ENCODE measurements at places on chromosomes 13 and 19. TPM values are rescaled to one million over a fixed set of nuclear protein-coding genes. Genes with fewer than 3 reads are reported as not detected.

The ETHE1 gene
- polyA plus RNA-seq, result 15.3 TPM

The JSRP1 gene
- polyA plus RNA-seq, result 58.3 TPM

The LGALS4 gene
- 10.9 TPM for polyA plus RNA-seq

DNA sequence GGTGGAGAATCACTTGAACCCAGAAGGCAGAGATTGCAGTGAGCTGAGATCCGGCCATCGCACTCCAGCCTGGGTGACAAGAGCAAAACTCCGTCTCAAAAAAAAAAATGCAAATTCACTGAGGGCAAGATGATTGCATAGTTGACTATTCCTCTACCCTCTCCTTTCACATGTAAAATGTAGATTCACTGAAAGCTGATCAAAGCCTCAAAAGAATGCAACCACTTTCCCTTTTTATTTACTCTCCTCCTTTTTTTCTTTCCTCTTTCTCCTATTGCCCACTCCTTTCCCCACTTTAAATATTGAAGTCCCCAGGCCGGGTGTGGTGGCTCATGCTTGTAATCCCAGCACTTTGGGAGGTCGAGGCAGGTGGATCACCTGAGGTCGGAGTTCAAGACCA lies 6.3 kb downstream of the TEX101 start:
- no peak for DNase-seq

DNA sequence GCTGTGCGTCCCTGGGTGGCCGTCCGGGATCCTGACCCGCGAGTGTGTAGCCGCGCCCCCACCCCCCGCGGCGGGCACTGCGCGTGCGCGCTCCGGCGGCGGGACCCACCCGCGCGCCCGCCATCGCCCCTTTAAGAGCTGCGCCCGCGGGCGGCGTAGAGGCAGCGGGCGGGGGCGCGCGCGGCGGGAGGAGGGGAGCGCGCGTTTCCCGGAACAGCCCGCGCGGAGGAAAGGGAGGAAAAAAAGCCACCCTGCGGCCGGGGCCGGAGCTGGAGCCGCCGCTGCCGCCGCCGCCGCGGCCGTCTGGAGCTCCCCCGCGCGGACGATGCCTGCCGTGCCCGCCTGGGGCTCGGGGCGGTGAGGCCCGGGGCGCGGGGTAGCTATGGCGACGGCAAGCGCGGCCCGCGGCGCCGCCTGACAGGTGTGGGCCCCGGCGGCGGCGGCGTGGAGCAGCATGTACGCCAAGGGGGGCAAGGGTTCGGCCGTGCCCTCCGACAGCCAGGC lies at the start of gene SSBP4:
Gene SSBP4 (plus strand): TSS at position 204 of the 504 bp plus-strand sequence. CDS start 251 bp downstream, at position 455.
- peak; percentile 93 for DNase-seq

DNA sequence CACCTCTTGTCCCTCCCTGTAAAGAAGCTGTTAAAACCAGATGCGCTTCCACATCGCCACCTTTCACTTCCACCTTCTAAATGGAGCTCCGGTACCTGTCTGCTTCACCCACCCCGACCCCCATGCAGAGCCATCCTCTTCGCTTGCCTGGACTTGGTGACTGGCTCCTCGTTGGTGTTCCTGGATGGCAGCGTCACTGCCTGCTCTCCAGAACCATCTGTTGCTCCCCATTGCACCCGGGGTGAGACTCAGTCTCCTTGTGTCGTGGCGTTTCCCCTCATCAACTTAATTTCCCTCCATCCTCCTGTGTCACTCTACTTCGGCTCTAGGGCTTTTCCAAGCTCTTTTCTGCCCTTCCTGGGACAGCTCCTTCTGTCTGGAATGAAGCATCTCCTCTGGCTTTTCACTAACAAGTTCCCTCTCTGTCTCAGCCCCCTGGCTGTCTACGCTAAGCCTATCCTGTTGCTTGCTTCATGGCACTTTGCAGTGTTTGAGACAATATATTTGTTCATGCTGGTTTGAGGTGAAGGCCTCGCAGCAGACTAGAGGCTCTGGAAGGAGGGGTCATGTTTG lies 10.3 kb downstream of the CEBPG start:
- DNase-seq, result no peak

GRCh38 chr13:25177012-25177411 lies 4.9 kb upstream of the AMER2 start:
- DNase-seq, result peak; percentile 39

DNA sequence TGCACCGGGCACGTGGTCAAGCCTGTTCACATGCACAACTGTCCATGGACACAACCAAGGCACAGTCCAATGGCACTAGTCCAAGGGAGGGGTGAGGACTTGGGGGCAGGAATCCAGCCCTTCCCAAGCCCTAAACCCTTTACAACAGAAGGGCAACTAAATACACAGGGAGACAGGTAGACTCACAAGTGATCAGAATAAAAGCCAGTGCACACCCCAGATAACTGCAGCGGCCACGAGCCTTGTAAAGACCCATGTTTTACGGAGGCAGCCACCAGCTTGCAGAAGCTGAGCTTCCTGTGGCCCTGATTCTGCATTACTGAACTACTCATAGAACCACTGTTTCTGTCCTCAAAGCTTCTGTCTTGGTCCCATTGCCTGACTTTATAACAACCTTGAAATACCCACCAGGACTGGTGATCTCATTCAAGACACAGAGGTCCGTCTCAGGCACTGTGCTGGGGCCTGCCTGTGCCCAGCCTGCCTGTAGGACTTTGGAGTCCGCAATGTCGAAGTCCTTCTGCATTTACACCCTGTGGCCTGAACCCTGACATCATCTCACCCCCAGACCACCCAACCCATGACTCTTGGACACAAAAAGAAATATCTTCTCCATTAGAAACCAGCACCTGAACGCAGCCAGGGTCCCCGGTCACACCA lies 181.2 kb downstream of the COL4A1 start:
- no peak for DNase-seq

GRCh38 chr19:16861011-16861410 lies 27.8 kb upstream of the F2RL3 start:
- DNase-seq, result no peak

DNA sequence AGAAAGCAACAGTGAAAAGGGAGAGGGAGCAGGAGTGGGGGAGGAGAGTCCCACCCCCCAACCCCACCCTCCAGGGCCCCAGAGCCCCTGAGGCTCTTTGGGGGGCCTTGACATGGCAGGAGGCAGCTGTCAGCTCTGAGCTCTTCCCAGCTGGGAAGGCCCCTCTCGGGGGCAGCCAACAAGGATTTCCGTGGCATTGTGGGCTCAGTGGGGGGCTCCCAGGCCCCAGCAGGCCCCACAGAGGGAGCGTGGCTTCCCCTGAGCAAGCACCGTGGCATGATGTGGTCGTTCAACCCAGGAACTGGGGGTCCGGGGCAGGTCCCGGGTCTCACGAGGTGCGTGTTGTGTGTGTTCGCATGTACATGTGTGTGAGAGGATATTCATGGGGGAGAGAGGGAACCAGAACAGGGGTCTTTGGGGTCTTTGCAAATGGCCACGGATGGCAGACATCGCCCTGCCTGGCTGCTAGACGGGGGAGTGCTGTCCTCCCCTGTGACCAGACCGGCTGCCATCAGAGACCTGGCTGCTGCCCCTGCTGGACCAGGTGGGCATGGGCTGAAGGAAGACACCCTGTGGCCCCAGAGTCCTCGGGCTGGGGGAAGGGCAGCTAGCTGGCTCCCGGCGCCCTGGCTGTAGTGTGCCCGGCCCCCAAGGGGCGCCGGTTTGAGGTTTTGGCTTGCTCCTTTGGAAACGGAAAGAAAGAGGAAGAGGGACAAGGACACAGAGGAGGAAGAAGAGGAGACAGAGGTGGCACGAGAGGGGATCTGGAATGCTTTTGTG lies 3.7 kb upstream of the AKAP8L start:
- DNase-seq, result peak; percentile 40

- no peak for DNase-seq
These were observed 59.5 kb upstream of the FGF14 start for GRCh38 chr13:102461302-102461701.

DNA sequence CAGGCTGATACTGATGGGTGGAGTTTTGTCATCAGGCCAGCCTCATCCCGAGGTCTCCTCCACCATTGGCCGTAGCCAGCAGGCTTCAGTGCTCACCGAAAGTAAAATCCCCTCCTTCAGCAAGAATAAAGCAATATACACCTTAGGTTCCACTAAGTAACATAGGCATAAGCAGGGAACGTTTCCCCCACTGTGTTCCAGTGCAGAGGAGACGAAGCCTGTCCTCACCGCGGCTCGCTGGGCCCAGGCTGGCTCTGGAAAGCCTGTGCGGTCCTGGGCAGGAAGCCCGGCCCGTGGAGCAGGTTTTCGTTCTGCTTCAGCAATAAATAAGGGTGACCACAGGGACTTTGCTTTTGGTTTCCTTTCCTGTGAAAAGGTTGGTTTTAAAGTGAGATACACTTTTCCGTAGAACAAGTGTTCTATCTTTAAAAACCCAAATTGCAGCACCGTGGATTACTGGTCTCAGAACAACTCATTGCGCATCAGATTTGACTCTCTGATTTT lies 16.3 kb upstream of the TEX29 start:
- DNase-seq, result no peak

DNA sequence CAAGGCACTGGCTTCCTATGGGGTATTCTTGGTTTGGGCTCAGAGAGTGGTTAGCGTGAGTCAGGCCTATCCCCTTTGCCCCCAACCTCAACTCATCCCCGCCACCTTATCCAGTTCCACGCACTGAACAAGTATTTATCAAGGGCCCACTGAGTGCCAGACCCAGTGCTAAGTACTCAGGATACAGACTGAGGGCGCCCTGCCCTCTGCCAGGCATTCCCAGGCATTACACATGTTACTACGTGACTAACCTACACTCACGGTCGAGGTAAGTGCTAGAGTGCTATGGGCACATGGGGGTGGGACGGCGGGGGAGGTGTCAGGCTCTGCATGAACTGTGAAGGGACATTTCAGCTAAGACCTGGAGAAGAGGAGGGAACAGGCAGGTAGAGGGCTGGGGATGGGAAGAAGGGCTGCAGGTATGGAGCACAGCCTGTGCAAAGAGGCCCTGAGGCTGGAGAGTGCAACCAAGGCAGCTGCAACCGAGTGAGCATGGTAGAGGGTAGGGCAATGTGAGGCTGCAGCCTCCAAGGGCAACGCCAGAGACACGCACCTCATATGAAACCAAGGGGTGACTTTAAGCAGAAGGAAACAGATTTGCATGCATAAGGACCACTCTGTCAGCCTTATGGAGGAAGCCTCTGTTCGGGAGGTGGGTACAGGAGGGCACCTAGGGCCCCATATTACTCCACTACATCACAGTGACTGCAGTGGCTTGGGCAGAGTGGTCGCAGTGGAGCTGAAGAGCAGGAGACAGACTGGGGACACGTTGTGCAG lies 22.5 kb downstream of the DHRS12 start:
- DNase-seq, result no peak

GRCh38 chr13:95474992-95475391 lies 77.5 kb upstream of the CLDN10 start:
- DNase-seq, result no peak

DNA sequence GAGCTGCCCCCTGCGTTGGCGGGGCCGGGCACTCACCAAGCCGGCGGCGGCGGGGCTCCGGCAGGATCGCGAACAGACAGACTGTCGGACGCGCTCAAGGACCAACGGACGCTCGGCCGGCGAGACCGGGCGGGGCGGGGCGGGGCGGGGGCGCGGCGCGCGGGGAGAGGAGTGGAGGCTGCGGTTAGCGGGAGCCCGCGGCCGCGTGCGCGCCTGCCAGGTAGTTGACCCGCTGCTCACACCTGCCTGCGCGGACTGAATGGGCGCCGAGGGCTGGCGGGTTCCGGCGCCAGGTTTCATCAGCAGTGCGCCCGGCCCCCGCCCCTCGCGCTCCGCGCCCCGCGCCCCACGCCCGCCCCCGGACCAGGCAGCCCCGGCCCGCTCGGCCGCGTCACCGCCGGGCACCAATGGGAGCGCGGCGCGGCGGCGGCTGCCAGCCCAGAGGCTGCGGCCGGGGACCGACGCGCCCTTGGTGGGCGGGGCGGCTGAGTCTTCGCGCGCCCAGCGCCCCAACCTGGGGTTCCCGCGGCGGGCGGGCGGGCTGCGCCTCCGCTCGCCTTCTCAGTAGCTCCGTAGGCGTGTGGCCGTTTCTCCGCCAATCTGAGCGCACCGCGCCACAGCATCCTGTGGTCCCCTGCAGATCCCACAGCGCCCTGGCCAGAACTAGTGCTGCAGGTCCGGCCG lies at the start of gene SLC7A1:
Gene SLC7A1 (minus strand): TSS at position 309 of the 684 bp plus-strand sequence. CDS start 59,500 bp downstream, outside the sequence.
- peak; percentile 87 for DNase-seq

DNA sequence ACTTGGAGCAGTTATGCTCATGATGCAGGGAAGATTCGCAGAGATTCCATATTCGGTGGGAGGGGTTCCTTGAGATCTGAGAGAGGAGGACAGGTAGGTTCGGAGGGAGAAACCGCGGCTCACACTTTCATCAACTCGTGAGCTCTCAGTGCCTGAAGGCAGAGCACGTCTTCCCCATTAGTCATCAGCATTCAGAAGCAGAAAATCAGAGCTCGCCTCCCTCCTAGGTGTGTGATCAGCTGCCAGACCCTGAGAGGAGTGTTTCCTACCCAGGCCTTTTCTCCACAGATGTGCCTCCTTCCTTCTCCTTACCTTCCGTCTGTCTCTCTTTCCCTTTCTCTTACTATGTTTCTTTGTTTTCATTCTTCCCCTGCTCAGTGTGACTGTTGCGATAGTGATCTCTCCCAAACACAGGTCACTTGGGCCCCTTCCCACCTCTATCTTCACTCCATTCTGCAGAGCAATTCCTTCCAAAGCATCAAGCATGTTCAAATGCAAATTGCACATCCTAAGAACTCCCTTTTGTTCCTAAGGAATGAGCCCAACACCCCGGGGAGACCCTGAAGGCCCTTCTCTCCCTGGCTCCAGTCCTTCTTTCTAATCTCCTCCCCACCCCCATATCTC lies 389.5 kb downstream of the UQCRFS1 start:
- DNase-seq, result no peak

DNA sequence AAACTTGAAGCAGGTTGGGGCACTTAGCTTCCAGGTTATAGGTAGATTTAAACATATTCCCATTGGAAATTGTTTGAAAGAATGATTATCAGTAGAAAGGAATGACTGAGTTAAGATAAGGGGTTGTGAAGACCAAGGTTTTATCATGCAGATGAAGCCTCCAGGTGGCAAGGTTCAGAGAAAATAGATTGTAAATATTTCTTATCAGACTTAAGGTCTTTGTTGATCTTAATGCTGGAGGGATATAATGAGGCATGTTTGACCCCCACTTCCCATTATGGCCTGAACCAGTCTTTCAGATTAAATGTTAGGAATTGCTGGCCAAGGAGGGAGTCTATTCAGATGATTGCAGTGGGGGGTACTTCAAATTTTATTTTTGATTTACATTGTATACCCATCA lies 1486.5 kb upstream of the PRR20A start:
- DNase-seq, result no peak

DNA sequence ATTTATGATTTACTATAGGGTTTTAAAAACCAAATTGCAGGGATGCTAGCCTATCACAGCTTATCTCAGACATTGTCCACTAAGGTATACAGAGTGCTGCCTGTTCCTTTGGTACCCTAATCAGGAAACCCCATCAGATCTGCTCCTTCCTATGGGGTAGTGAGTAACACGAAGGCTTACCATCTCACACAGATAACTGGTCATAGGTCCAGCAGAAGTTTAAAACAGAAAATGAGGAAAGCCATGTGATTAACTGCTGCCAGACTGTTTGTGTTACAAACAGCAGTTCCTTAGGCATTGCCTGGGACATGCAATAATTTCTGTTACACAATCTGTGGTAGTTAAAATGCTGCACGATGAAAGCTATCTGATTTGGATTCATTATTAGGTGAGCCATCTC lies 53.5 kb upstream of the ALOX5AP start:
- DNase-seq, result no peak

GRCh38 chr19:50932018-50932689 lies 20.7 kb downstream of the KLK5 start:
- DNase-seq, result no peak

All from muscle of leg (tissue), 16 donors.